ENCODE measurements at places on chromosomes 1 and 21.
A peak's percentile ranks its signal among the peaks of the same experiment; 100 is the strongest.

GRCh38 chr1:46077644-46078043, 54.8 kb downstream of the PIK3R3 start:
- peak; percentile 19 for DNase-seq

DNA sequence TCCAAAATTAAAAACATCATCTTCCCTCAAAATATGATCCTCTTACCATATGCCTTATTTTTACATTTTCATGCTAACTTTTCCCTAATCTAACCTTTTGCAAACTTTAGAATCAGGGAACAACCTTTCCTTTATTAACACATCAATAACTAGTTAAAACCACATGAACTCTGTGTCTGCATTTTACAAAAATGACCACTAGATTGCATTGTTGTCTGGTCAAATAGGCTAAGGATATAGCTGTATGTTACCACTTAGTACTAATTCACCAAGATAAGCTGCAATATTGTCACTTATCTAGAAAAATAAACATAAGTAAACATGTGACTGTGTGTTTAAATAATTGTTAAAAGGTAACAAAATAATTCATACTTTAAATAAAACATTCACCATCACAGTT, 82.3 kb downstream of the DENND1B start:
- no peak for DNase-seq

DNA sequence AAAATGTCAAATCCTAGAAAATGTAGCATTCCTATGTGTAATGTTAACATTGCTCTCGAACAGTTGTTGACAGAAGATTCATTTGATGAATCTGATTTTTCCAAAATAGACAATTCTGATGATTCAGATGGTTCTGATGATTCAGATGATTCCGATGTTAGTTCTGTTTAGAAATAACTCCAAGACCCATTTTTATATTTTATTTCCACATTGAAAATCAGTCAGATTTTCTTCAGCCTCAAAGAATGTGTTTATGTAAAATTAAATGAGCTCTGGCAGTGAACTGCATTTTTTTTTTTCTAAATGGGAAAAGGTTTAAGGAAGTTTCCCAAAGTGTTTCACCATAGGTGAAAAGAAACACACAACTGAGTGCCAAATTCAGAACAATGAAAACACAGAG, 136.5 kb downstream of the TSEN15 start:
- no peak for DNase-seq

- no peak for DNase-seq
Measured at GRCh38 chr1:180524915-180525714, 22.7 kb upstream of the ACBD6 start.

GRCh38 chr1:21647431-21648351, 21.5 kb downstream of the RAP1GAP start:
- no peak for DNase-seq

DNA sequence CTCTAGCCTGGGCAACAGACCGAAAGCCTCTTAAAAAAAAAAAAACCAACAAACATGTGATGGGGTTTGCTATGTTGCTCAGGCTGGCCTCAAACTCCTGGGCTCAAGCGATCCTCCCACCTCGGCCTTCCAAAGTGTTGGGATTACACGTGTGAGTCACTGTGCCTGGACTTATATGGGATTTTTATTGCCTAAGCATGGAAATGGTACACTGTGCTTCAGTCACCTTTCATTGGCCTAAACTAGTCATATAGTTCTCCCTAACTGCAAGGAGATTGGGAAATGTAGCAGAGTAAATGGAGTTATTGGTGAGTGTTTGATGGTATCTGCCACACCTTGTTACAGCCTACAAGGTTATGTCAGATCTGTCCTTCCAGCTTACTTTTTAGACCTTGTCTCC, 17.2 kb upstream of the MEF2D start:
- no peak for DNase-seq

- DNase-seq = no peak
Measured at GRCh38 chr1:236750928-236751327, 44.2 kb upstream of the MTR start.

GRCh38 chr1:180158149-180159147, 3.8 kb downstream of the QSOX1 start:
- DNase-seq = no peak

- DNase-seq = no peak
Measured at GRCh38 chr1:234661317-234661928, 51.4 kb upstream of the IRF2BP2 start.

- no peak for DNase-seq
Measured at GRCh38 chr1:60864722-60865121, 217.6 kb upstream of the NFIA start.

GRCh38 chr21:19239696-19240095, 836.1 kb upstream of the TMPRSS15 start:
- no peak for DNase-seq

- DNase-seq = no peak
Measured at GRCh38 chr1:12472798-12473551, 145.0 kb downstream of the DHRS3 start.

DNA sequence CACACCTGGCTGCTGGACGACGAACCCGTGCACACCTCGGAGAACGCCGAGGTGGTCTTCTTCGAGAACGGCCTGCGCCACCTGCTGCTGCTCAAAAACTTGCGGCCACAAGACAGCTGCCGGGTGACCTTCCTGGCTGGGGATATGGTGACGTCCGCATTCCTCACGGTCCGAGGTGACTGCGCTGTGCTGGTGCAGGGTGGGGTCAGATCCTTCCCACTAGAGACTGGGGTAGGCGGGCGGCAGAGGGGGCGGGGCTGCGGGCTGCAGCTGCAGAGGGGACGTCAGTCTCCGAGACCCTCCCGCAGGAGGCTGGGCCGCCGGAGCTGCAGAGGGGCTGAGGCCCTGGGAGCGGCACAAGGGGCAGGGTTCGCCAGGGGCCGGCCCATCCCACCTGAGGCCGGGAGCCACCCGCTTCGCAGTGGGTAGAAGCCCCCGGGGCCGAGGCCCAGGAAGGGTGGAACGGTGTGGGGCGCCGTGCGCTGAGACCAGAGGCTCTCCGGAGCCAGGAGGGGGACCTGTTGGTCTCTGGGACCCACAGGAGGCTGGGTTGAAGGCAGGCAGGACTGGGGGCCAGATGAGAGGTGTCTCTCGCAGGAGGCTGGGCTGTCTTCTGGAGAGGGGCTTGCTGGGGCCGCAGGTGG, 90.6 kb downstream of the TRIM11 start:
- no peak for DNase-seq

DNA sequence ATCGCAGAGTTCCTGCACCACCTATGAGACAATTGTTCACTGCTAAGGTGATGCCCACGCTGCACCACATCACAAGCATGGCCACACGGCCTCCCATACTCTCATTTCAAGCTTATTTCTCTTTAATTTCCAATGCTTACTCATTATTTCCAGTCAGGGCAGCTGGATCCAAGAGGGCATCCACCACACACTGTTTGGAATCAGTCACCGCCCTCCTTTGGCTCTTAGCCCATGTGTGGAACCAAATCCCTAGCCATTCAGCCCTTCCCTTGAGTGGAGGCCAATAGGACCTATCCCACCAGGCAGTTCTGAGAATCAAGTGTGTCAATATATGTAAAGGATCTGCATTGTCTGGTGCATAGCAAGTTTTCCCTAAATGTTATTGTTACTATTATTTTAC, 26.3 kb upstream of the PALMD start:
- no peak for DNase-seq

GRCh38 chr1:176720838-176721237, 257.9 kb downstream of the PAPPA2 start:
- no peak for DNase-seq

GRCh38 chr1:204563307-204563706, 47.1 kb downstream of the MDM4 start:
- DNase-seq = no peak

- no peak for DNase-seq
Measured at GRCh38 chr1:160144921-160145320, 6.5 kb upstream of the ATP1A4 start.

DNA sequence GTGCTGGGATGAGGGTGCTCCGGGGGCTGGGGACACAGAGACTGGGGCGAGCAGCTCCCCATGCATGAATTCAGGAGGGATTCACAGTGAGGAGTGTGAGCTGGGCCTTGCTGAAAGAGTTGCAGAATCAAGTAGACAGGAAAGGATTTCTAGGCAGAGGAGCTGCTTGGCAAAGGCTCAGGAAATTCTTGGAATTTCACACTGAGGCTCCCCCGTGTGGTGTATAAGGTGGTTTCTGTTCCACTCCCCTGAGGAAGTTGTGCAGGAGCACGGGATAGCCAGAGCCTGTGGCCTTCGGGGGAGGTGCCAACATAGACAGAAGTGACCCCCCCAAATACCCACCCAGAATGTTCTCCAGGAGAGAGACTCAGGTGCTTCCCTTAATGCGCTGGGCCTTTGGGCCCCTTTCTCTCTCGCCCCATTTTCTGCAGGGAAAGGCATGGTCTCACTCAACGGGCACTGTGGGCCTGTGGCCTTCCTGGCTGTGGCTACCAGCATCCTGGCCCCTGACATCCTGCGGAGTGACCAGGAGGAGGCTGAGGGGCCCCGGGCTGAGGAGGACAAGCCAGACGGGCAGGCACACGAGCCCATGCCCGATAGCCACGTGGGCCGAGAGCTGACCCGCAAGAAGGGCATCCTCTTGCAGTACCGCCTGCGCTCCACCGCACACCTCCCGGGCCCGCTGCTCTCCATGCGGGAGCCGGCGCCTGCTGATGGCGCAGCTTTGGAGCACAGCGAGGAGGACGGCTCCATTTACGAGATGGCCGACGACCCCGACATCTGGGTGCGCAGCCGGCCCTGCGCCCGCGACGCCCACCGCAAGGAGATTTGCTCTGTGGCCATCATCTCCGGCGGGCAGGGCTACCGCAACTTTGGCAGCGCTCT, 58.5 kb upstream of the ACTL8 start:
- peak; percentile 79 for DNase-seq

GRCh38 chr1:40971966-40972365, 7.5 kb upstream of the CTPS1 start:
- no peak for DNase-seq

DNA sequence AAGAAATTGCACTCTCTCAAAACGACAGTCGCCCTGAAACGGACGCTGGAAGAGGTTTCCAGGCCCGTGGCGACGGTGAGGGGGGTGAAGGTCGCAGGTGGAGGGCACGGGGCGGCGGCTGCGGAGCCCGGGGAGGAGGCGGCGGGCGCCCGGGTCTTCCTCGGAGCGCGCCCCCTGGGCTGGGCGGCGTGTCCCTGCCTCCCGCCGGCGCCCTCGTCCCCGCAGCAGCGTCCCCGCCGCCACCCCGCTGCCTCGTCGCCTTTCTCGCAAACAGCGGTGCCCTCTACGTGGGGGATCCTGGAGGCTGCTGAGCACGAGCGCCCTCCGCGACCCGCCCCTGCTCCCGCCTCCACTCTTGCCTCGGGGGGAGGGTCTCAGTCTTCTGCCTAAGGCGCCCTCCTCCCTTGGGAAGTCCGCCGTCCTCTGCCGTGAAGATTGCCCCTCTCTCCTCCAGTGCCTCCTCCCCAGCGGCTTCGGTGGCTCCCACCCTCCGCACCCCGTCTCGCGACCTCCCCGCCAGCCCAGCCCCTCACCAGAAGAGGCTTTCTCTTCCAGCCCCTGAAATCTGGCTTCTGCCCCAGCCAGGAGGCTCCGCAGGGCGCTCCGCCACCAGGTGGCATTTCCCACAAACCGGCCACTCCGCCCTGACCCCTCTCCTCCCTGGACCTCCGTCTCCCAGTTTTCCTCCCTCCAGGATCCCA, 227.4 kb downstream of the SDCCAG8 start:
- DNase-seq = no peak

GRCh38 chr1:115099693-115100050, 10.4 kb upstream of the TSPAN2 start:
- DNase-seq = no peak

GRCh38 chr21:15430577-15430976, 299.2 kb upstream of the USP25 start:
- DNase-seq = no peak

GRCh38 chr1:232040260-232040659, 413.7 kb downstream of the DISC1 start:
- no peak for DNase-seq

DNA sequence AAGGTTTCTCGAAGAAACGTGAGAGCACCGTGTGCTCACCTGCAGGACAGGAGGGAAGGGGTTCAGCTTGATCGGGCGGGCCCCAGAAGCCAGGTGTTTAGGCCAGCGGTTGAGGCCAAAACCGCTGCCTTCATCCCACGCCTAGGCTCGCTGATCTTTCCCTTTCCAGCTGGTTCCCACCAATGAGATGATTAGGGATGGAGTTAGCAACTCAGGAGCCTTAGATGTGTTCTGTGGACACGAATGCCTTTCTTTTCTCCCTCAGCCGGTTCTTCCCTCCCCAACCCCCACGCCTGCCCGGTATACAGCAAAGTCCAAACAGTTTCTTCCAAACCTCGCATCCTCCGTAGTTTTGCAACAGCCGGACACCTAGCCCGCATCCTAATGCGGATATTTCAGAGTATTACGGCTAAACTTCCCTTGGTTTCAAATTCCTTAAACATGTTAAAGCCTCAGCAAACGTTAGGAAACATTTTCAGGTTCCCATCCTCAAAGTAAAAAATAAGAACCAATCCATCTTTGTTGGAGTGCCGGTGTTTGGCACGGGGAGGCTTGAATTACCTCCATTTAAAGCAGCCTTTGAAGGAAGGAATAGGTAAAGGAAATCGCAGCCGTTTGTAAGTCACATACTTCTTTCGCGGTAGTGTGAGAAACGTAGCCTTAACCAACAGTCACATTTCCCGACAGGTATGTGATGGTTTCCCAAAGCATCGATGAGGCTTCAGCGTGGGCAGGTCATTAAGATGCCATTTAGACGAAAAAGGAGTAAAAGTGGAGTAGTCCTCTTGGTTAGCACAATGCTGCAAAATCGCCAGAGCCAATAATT, 1.1 kb downstream of the LRRC8C start:
- DNase-seq = peak; percentile 18

- no peak for DNase-seq
Measured at GRCh38 chr1:98205291-98206017, 284.6 kb upstream of the DPYD start.

DNA sequence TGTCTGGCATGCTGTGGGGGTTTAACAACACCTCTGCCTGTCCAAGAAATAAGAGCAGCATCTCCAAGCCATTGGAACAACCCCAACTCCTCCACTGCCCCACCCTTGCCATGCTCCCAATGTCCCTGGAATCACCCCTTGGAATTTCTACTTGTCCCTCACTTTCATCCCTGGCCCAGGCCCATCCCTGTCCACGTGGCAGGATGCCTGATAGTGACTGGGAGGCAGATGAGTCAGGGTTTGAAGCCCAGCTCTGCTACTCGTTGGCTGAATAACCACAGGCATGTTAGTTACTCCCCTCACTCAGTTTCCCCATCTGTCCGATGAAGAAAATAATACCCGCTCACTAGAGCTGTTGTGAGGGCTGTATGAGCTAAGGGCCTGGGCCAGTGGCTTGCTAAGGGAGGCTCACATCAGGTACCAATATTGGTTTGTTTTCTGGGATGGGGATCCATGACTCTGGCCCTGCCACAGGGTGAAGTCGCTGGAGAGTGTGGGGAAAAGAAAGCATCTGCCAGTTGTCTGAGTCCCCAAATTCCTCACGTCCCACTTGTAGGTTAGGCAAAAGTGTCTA, 99.4 kb upstream of the TLR5 start:
- DNase-seq = no peak

GRCh38 chr1:244730934-244731434, 78.1 kb downstream of the DESI2 start:
- DNase-seq = no peak

- DNase-seq = no peak
Measured at GRCh38 chr1:159005161-159005560, 4.5 kb upstream of the IFI16 start.

All from A673 (cell line).